ENCODE measurements at places on chromosomes 12 and 14.

DNA sequence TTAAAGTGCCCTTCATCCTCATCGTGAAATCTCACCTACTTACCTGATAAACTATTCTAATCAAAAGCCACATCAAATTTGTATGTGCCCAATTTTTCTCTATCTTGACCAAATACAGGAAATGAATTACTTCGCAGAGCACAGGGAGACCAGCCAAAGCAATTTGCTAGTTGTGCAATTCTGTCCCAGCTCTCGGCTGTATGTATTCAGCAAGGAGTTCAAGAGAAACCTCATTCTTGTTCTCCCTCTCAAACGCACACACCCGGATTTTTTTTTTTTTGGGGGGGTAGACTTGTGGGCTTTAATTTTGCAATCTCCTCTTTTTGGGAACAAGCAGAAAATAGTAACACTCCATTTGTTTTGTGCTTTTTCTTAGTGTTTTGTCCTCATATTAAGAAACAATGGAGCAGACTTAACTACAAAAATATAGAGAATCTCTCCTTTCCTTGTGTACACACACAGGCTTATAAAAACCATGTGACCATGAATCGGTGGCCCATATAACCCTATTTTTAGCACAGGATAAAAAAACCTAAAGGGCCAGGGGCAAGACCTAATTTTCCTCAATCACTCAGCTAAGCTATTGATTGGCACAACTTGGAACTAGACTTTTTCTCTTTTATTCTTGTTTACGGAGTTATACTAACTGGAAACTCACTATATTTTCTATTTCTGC is 64.2 kb downstream of the MBIP start:
- DNase-seq, result no peak

DNA sequence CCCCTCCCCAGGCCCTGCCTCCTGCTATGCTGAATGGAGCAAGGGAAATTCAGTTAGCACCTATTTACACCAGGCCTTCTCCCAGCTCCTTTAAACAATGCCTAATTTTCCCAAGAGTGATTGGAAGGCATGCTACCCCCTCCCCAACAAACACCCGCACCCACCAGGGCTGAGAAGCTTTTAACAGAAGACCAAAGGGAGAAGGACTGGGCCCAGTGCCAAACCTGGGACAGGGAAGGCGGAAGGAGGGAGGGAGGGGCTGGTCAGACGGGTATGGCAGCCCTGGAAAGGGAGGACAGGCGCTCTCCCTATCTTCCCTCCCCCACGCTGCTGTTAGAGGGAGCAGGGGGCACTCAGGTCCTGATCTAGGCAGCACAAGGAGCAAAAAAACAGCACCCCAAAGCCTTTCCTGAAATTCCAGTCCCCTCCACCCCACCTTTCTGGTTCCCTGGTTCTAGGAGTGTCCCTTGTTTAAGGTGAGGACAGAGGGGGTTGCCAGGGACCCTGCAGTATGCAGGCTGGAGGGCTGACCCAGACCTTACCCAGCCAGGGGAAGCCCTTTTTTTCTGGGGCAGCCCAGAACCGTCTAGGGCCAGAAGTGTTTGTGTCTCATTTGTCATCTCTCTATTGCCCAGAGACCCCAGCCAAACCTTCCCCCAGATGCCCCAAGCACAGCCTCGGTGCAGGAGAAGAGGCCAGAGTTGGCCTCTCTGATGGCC is 2.4 kb upstream of the KRT8 start:
- no peak for DNase-seq

GRCh38 chr14:51780006-51780692 is 80.3 kb upstream of the GNG2 start:
- DNase-seq, result peak; percentile 15

- DNase-seq, result no peak
Measured at GRCh38 chr12:89216211-89216952, 135.9 kb downstream of the DUSP6 start.

DNA sequence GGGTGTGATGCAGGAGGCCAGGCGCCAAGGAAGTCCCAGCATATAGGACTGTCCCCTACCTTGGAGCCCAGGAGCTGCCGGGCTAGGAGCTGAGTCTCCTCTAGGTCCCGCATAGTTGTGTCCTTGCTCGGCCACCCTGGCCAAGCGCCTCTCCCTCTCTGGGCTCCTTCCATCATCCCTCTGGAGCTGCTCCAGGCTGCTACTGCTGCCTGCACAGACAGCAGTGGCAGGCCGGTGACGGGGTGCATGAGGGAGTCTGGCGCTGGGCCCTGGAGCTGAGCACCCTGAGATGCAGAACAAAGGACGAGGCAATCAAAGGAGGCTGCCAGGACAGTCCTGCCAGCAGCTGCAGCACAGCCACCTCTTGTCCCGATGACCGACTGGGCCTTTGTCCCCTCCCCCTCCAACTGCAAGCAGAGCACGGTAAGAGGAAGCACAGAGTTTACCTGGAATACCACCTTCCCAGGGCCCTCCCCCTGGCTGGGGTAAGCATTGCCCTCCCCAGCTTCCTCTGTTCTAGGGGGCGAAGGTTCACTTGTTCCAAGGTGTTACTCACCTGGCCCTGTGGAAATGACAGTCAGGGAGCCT is 10.4 kb downstream of the DTX1 start:
- no peak for DNase-seq

GRCh38 chr12:3148366-3149000 is 71.3 kb downstream of the TSPAN9 start:
- DNase-seq, result no peak

All from Panc1 (cell line).